Caudate nucleus (tissue), 63 donors: ENCODE measurements at places on chromosomes 6 and 20.

- no peak for DNase-seq
Observed at GRCh38 chr6:7707787-7708186, 18.1 kb upstream of the BMP6 start.

- no peak for DNase-seq
Observed at GRCh38 chr20:37260923-37261322, 691 bp downstream of the GHRH start.

- no peak for DNase-seq
Observed at GRCh38 chr6:6586671-6587526, 1.6 kb upstream of the LY86 start.

DNA sequence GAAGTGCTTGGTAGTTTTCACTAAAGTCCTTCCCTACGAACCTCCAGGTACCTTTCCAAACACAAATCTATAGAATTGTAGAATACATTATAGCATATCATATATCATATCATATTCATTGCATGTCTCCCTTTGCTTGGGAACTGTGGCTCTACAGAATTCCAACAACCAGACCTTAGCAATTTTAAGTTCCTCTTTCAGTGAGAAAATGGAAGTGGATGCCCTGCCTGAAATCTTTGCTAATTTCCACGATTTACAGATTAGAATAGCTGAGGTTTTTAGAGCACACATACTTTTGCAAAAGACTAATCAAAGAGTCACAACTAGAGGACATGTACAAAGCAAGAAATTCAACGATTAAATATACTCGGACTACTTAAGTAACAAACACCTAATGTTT lies 78.6 kb downstream of the TNFRSF21 start:
- no peak for DNase-seq

DNA sequence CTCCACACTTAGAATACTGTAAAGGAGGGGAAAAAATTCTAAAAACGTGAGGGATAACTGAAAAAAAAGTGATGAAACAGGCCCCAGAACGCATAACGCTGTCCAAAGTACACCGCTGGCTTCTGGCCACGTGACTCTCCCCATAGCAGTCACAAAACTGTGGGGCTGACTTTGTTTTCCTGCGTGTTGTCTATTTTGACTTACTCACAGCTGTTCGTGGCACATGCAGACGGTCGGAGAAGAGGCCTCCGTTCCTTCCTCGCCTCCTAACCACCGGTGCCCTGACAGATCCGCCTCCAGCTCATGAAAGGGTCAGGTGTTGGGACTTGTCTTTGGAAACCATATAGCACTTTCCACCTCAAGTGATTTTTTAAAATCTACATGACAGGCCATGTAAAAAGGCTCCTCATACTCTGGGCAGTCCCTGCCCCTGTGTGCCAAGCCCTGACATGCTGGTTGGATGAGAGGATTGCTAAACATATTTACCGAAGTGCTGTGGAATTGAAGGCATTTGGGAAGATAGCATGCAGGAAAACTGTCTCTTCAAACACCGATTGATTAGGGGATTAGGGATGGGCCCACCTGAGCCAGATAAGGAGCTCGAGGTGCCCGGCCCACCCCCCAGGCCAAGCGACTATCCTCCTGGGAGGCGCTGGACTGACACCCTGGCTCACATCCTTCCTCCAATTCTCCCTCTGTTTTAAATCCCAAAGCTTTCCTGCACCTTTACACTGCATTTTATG lies 54.8 kb downstream of the DACT2 start:
- DNase-seq: no peak

DNA sequence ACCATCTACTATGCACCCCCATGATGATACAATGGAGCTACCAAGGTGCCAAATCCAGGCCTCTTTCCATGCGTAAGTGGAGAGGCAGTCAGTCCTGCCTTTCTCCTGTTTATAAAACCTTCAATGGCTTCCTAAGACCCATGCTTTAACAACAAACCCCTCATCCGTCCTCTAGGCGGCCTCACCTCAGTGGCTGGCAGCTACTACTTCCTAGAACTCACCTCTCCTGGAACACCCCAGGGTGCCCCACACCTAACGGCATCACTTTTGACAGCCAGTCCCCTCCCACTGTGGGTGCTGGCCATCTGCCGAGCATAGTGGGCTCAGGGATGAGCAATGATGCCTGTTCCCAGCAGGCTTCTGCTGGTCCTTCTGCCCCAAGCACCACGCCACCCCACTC lies 80.0 kb upstream of the TAB2 start:
- no peak for DNase-seq

DNA sequence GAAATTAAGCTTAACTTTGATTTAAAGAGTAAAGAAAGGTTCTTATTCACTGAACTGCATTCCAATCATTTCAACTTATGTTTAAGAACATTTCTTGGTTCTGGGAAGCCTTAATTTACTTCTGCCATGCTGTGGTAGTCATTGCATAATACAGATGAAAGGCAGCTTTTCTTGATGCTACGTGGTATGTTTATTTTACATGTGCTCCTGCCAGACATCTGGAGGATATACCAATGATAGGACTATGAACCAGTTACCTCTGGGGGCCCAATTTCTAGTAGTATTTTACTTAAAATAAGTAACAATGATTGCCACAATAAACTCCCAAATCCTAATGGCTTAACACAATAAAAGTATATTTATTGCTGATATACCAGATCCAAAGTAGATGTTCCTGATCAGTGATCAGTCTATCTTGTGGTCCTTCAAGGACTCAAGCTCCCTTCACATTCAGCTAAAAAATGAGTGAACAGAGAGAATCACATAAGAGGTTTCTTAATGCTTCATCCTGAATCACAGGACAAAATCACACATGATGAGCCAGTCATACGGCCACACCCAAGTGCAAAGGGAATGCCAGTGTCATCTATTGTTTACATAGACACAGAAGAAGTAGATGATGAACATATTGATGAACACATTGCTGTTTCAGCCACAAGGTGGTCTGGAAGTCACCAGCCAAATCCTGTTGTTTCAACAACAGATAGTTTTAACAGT lies 56.5 kb upstream of the CCN2 start:
- no peak for DNase-seq

- DNase-seq: no peak
Observed at GRCh38 chr6:45619211-45619760, 241.6 kb upstream of the SUPT3H start.

DNA sequence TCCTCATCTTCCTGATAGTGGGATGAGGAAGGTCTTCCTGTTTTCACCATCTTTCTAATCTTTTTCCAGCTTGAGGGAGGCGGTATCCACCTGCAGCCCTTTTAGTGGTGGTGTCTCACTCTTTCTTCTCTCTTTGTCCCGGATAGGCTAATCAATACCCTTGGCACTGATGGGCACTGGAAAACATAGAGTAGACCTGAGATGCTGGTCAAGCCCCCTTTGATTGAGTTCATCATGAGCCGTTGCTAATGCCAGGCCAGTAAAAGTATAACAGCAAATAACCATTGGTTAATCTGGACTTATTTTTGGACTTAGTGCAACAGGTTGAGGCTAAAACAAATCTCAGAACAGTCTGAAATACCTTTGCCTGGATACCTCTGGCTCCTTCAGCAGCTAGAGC lies 21.8 kb upstream of the PRND start:
- DNase-seq: no peak

DNA sequence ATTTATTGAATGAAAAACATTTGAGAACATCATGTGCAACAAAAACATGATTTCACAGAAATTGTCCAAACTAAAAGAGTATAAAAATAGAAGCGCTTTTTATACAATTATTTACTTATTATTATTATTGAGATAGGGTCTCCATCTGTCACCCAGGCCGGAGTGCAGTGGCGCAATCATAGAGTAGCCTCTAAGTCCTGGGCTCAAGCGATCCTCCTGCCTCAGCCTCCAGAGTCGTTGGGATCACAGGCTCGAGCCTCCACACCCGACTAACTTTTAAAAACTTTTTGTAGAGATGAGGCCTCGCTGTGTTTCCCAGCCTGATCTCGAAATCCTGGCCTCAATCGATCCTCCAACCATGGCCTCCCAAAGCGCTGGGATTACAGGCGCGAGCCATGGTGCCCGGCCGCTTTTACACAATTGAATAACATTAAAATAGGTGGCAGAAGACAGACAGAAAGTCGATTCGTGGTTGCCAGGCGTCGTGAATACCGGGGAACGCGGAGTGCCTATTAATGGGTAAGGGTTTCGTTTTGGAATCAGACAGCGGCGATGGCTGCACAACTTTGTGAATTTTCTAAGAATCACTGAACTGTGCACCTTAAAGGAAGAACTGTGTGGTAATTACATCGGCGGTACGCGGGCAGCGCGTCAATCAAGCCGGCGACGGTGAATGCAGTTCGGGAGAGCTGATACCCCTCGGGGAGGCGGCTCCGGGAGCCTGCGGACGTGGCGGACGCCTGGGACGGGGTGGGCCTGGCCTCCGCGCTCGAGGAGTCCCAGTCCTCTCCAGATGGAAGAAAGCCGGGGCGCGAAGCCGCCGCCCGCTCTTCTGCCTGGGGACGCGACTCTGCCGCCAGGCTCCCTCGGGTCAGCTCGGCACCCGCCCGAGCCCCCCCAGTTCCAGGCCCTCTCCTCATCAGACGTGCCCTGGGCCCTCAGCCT lies 807 bp downstream of the TBC1D20 start:
- DNase-seq: no peak

DNA sequence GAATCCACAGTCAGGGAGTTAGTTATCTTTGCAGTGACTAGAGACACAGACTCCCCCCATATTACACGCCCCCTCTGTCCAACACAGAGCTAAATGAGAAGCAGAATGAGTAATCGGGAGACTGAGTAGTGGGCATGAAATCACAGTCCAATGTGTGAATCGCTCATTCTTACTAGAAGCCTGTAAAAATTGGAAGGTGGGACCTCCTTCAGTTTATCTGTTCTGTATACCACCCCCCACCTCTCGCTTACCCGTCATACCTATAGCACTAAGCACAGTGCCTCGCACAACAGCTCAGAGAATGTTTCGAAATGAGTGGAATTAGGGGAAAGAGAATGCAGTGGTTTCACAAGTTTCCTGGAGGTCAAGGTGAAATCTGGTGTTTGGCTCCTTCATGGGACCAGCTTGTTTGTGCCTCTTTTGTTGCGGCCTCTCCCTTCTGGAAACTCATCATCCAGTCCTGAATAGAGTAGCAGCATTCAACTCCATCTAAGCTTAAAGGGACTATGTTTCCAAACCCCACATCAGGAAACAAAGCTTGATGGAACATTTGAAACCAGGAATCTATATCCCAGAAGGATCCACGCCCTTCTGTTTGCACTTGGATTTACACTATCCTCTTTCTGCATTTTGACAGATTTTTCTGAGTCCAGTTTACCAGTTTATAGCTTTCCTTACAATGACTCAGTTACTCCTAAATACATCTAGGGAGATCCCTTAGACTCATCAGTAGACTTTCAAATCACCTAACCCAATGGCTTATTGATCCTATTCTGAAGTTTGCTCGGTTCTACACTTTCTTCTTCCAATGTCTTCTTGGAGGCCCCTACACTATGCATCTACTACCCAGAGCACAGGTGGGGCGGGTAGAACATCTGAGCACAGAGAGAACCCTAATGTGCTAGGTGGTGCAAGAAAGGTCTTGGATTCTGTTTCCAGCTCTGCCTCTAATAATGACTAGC lies 59.2 kb upstream of the PIM1 start:
- no peak for DNase-seq

DNA sequence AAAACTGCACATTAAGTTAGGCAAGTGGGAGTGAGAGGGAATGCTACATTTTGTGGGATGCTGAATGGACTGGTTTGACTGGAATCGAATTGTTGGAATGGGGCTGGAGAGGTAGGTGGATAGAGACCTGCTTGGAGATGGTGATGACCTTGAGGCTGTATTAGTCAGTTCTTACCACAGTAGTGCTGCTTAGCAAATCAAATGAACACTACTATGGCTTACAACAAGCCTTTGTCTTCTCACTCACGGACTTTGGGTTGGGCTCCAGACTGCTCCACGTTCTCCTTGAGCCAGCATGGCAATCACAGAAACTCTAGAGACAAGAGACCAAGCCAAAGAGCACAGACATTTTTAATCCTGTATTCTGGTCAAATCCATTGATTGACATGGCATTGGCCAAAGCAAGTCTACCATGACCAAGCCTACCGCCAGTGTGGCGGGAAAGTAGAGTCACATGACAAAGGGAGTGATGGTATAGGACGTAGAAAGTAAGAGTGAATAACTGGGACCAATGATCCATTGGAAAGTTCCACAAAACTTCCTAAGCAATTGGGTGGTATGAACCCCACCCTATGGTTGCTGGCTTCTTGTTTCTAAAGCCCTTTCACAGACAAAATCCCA lies 70.3 kb upstream of the FOXP4 start:
- DNase-seq: no peak

- DNase-seq: no peak
Observed at GRCh38 chr20:42955713-42956112, 234.0 kb downstream of the PTPRT start.

DNA sequence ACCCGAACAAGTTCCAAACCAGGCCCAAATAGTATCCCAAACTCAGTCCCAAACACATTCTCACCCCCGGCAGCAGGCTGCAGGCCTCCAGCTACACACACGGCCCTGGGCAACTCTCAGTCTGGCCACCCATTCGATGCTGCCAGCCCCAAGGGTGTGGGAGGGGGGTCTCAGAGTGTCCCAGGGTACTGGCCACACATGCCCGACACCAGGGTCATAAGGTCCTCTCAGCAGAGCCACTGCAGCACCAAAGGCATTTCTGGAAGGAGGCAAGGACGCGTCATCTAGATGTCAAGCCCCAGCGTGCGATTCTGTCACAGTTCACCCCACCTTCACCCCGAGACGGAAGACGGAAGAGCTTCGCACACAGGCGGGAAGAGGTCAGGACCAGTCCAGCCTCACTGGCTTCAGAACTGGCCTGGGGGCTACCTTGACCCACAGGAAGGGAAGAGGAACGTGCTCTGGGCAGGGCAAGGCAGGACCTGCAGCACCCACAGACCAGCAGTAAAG lies 9.5 kb downstream of the MYL9 start:
- DNase-seq: no peak

DNA sequence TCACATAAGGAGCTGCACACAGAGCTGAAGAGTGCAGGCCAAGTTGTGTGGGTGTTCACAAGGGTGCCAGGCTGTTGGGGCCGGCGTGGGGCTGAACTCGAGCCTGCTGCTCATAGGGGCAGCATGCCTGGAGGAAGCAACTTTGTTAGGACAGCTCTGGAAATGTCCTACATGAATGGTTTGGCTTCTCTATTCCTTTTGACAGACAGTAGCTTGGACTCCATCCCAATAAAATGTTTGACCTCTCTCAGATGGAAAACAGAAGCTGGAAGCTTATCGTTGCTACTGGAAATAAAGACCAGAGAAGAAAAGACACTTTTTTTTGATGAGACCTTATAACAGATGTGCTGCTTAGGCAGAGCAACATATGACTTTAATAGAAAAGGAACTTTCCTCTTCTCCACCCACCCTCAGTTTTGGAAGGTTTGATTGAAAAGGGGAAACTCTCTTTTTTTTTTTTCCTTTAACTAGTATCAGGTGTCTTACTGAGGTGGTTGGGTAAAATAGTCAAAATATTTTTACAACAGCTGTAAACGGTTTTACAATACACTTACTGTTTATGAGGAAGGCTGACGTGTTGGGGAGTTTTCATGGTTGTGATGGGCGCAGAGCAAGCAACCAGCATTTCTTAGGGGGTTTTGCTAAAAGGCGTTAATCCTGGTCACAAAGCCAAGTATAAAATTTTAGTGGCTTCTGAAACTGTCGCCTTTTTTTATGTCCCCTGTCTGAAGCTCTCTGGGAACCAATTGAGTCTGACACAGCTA lies 80.7 kb upstream of the EEF1E1 start:
- DNase-seq: no peak
